ENCODE measurements at places on chromosomes 13 and 19.

GRCh38 chr19:10145031-10145430 is 25.3 kb upstream of the EIF3G start:
- no peak for DNase-seq

DNA sequence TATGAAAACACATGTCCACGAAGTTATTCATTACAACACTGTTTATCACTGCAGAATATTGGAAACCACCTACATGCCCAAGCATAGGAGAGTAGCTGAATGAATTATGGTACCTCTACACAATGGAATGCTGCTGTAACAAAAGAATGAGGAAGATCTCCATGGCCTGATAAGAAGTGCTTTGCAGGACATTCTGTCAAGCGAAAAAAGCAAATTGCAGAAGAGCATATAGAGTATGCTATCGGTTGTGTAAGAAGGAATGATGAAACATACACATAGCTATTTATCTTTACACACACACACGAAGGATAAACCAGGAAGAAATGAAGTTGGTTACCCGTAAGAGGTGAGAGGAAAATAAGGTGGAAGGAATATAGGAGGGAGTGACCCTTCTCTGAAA is 37.5 kb upstream of the CEACAM20 start:
- DNase-seq, result no peak

GRCh38 chr13:93345770-93346169 is 119.2 kb downstream of the GPC6 start:
- DNase-seq, result no peak

GRCh38 chr13:41763782-41764181 is 197.1 kb downstream of the VWA8 start:
- DNase-seq, result no peak

DNA sequence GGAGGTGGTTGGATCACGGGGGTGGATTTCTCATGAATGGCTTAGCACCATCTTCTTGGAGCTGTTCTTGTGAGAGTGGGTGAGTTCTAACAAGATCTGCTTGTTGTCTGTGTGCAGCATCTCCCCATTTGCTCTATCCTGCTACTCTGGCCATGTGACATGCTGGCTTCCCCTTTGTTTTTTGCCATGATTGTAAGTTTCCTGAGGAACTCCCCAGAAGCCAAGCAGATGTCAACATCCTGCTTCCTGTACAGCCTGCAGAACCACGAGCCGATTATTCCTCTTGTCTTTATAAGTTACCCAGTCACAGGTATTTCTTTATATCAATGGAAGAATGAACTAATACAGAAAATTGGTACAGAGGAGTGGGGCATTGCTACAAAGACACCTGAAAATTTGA is 2.3 kb upstream of the SIGLEC12 start:
- no peak for DNase-seq

DNA sequence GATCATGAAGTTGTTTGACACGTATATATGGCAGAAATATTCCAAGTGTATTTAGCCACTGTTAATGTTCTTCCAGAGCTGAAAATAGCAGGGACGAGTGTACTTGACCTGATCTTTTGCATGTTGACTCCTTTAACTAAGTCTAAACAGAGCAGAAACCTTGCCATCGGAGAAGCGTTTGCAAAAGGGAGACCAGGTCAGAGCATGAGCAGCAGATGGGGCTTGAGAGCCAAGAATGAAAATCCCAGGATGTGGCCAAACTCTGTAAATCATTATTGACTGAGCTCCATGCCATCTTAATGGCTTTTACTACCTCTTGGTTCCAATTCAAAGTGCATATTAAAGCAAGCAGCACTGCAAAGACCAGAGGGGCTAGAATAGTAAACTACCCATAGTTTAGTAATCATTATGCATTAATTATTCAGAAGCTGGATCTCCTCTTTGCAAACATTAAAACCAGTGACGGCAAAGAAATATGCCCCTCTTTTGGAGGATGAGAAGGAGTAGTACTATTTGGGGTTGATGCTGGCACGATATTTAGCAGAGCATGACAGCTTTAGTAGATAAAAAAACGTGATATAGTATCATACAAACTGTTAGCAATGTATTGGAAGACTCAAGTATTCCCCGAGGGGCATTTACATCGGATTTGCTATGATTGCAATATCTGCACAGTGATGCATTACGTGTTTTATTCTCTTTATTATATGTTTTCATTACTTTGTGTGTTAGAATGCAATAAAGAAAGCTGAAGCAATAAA is 55.7 kb downstream of the FAM216B start:
- DNase-seq, result no peak

- no peak for DNase-seq
These were observed 38.2 kb upstream of the GJB6 start for GRCh38 chr13:20270163-20270865.

DNA sequence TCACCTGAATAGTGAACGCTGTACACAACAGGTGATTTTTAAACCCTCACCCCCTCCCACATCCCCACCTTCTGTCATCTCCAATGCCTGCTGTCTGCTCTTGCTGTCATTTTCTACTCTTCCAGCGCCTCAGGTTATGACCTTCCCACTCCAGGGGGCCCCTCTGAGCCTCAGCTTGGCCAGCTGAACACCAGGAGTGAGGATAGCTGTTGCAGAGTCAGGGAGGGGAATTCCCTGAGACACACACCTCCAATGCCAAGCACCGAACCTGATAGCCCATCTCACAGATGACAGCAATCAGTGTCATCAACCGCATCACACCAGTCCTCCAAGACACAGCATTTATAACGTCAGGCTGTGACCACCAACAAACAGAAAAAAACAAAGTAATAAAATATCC is 193.5 kb downstream of the ZNF536 start:
- DNase-seq, result no peak

GRCh38 chr19:43809762-43810696 is 7.8 kb upstream of the LYPD5 start:
- no peak for DNase-seq

DNA sequence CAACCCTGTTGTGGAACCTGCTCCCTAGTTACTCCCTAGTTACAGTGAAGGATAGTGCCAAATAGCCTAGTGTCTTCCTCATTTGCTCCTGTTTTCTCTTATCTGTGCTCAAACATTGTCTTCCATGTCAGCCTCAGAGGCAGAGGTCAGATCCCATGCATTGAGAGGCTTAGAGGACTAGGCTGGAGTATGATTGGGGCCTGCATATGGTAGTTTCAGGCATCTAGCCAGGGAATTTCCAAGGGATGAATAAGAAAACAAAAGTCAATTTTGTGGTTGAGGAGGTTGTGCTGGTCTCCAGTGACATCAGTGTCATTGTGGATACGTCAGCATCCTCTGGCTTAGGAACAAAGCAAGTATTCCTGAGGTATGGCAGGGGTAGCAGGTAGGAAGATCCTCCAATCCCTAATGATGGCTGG is 9.4 kb downstream of the ZNF546 start:
- no peak for DNase-seq

DNA sequence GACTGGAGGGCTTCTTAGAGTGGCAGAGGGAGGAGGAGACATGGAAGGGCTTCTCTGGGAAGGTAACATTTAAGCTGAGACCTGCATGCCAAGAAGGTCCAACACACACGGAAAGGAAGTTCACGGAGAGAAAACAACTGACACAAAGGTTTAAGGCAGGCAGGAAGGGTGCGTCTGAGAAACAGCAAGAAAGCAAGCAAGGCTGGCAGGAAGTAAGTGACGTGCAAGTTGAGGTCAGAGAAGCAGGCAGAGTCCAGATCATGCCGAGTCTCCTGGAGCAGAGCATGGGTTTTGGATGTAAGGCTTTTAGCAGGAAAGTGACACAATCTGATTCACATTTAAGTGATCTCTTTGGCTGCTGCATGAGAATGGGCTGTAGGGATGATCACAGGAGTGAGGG is 60.5 kb downstream of the ATP7B start:
- no peak for DNase-seq

- no peak for DNase-seq
These were observed 27.7 kb upstream of the TPM4 start for GRCh38 chr19:16048583-16048982.

DNA sequence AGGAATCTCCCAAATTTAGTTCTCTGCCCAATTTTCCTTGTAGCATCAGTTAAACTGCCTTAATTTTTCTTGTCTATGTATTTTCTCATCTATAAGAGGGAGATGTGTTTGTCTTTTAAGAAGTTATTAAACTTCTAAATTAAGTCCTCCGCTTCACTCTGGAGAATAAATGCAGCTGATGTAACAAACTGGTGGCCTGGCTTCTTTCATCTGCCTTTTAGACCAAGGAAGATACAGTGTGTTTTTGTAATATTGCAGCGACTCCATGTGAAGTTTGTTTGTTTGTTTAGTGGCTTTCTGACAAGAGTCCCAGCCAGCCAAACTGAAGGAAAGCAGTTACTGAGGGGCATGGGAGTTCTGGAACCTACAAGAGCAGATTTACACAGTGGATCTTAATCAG is 56.4 kb downstream of the KLF12 start:
- no peak for DNase-seq

DNA sequence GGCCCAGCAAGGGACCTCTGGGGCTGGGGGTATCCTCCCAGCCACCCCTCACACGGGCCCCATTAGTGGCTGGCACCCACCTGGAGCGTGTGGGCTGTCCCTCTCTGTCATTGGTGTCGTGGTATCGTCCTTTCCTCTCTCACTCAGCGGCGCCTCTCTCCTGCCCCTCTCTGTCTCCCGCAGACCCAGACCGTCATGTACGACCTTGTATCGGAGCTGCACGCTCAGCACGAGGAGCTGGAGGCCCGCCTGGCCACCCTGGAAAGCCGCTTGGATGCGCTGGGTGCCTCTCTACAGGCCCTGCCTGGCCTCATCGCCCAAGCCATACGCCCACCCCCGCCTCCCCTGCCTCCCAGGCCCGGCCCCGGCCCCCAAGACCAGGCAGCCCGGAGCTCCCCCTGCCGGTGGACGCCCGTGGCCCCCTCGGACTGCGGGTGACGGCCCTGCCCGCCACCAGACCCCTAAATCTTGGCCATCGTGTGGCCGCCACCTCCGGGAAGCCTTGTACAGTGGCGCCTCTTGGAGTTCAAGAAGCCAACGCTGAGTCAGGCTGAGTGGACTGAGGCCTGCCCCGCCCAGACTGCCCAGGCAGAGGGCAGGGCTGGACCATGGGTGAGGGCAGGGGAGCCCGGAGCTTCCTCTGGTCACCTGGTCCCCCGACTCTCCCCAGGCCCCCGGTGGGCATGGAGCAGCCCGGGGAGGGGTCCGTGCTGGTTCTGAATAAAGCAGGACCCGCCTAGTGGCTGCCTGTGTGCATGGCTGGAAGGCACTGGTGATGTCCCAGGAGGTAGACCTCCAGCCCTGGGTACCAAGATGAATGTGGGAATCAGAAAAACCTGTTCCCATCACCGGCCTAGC is 9.8 kb upstream of the ARRDC2 start:
- DNase-seq, result no peak

DNA sequence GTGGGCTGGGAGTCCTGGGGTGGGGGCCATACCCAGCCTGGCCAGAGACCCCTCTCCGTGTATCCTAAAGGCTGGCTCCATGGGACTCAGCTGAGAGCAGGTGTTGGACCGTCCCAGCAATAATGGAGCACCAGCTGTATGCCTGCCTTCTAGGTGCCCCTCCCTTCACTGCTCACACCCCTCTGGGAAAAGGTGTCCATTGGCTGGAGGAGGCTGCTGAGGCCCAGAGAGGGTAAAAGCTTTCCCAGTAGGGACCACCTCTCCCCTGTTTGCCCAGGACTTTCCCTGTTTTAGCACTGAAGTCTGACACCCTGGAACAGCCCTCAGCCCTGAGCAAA is 3.3 kb upstream of the RAX2 start:
- no peak for DNase-seq

GRCh38 chr19:30631033-30631370 is 258.8 kb downstream of the ZNF536 start:
- DNase-seq, result peak; percentile 97

DNA sequence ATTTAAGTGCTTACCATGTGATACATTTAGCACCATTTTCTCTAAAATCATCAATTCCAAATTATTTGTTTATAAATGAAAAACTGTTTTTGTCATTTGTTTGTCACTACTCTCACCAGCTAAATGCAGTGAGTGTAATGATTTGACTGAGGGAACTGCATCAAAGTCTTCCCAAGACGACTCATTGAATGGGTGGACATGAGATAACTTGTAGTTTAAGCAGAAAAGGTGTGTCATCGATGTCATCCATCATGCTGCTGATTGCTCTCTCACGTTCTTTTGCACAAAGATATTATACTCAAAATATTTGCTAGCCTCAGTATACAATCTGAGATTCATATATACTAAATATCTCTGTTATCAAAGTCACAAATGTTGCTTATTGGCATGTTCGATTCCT is 366.5 kb downstream of the IRS2 start:
- DNase-seq, result no peak

GRCh38 chr19:38683393-38684077 is 36.1 kb downstream of the ACTN4 start:
- no peak for DNase-seq

GRCh38 chr19:28406966-28407365 is 806.0 kb downstream of the UQCRFS1 start:
- no peak for DNase-seq

DNA sequence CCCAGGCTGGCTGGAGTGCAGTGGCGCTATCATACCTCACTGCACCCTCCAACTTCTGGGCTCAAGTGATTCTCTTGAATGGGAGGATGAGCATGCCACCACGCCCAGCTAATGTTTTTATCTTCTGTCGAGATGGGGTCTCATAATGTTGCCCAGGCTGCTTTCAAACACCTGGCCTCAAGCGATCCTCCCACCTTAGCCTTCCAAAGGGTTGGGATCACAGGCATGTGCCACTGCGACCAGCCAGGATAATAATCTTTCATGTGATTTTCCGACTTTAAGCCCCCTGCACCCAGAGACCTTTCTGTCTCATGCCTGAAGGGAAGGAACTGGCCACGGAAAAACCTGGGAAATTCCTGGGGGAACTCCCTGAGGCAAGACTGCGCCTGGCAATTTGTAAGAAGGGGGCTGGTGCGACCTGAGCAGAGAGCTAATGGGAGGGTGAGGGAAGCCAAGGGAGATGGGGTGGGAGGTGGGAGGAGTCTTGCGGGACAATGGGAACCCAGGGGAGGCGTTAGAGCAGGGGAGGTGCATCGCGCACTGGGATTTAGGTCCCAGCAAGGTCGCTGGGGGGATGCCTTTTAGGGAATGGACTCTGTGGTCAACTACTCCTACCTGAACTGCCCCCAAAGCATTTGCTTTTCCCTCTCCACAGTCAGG is 1.2 kb upstream of the CCDC124 start:
- DNase-seq, result no peak

All from cerebellar nuclear complex (tissue), 1 donor.